Regular cardiac myocyte (primary cell): ENCODE measurements at places on chromosomes 1 and 21. TPM values are rescaled to one million over a fixed set of nuclear protein-coding genes. Genes with fewer than 3 reads are reported as not detected.

NMNAT2 gene
- 2.8 and 10.4 TPM in 2 replicates for total RNA-seq

DPM3 gene
- 27.6 and 28.0 TPM in 2 replicates for total RNA-seq

FCRL4 gene
- not detected in 2 replicates for total RNA-seq

KIAA0040 gene
- total RNA-seq: 0.19 and 0.85 TPM in 2 replicates

GSTM4 gene
- total RNA-seq: 3.5 and 7.9 TPM in 2 replicates
